Chondrocyte (in vitro differentiated cells): ENCODE measurements at places on chromosomes 6 and 20. TPM values are rescaled to one million over a fixed set of nuclear protein-coding genes. Genes with fewer than 3 reads are reported as not detected.

Gene ERVFRD-1
- not detected in 3 replicates for total RNA-seq

DNA sequence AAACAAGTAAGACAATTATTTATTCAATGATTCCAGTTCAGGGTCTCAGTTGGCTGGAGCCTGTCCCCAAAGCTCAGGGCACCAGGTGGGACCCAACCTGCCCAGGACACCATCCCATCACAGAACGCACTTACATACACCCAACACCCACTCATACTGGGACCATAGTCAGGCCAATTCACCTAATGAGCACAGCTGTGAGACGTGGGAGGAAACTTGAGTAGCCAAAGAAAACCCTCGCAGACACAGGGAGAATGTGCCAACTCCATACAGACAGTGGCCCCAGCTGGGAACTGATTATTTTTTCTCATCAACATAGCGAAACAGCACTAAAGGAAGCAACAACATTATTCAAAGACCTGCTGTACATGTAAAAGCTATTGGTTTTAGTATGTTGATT is 58.6 kb upstream of the DOK5 start:
- H3K4me3 ChIP-seq = no peak overlapping the region
- no peak overlapping the region for H3K27ac ChIP-seq
- H3K36me3 ChIP-seq = no peaks in the 10 kb centered on the region
- no peak for DNase-seq
- no peaks in the 10 kb centered on the region for H3K4me1 ChIP-seq

DNA sequence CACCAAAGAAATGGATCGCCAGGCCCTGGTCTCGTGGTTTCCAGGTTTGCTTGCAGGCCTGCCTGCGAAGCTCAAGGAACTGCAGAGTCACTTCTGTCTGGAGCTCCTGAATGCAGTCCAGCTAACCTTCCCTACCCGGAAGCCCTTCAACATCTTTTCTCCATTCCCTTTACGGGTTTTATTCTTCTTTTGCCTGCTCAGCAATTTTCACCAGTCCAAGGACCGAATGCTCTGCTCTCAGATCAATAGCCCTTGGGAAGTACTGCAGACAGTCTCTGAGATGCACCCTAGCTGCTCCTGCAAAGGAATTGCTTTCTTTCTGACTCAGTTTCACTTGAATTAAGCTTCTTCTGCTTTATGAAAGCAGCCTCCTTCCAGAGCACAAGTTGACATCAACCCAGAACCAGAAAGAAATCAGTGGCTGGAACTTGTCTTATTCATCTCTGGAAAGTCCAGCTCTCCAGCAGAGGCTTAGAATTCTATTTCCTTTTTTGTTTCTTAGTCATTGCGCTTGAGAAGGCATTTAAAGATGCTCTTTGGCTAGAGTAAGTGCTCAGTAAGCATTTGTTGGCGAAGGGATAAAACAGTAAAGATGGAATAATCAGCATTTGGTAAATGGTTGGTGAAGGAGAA is 18.7 kb upstream of the YWHAB start:
- H3K4me3 ChIP-seq = no peak overlapping the region
- peaks cover 10% of the 10 kb centered on the region for H3K27me3 ChIP-seq

Gene TAF4
- 11.5 to 16.3 TPM (median 14.8 TPM) in 3 replicates for total RNA-seq

- DNase-seq = no peak
- H3K27me3 ChIP-seq = no peaks in the 10 kb centered on the region
- H3K4me3 ChIP-seq = peak within 1 kb of the TSS; percentile 76
- H3K36me3 ChIP-seq = no peaks in the 10 kb centered on the region
- peaks cover 12% of the 10 kb centered on the region for H3K4me1 ChIP-seq
Measured at GRCh38 chr6:31680226-31681134, at the start of gene LY6G5C. TSS of gene LY6G5C (minus strand) at chr6:31681067. CDS start at chr6:31680373, 694 bp downstream.

- H3K36me3 ChIP-seq = no peaks in the 10 kb centered on the region
- no peak for DNase-seq
- H3K27ac ChIP-seq = peak overlapping the region; percentile 57
Measured at GRCh38 chr6:10276660-10277287, 138.1 kb downstream of the TFAP2A start.

DNA sequence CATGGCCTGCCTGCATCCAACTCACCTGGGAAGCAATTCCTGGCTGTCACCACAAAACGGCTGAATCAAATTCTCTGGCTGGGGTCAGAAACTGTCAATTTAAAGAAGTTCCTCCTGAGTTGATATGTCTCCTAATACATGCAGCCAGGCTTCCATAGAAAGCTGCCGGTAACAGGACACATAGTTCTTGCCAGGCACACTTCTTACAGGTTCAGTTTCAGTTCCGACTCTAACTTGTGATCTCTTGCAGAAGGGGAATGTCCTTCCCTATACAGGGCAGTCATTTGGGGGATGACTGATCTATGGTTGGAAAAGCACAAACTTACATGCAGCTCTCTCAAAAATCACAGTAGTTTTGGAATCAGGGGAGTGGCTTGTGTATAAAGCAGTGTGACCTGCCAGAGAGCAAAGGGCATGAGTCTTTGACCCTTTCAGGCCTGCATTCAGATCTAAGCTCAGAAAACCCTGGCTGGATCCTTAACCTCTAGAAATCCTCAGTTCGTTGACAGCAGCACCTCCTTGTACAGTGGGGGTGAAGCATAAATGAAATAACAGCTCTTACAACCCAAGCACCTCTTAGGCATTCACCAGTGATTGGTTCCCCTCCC is 195.6 kb downstream of the SCP2D1 start:
- H3K4me3 ChIP-seq = no peak overlapping the region
- H3K4me1 ChIP-seq = no peaks in the 10 kb centered on the region
- H3K36me3 ChIP-seq = no peaks in the 10 kb centered on the region
- peaks cover 3% of the 10 kb centered on the region for H3K27me3 ChIP-seq

Gene CLPSL1
- total RNA-seq = not detected in 3 replicates

DNA sequence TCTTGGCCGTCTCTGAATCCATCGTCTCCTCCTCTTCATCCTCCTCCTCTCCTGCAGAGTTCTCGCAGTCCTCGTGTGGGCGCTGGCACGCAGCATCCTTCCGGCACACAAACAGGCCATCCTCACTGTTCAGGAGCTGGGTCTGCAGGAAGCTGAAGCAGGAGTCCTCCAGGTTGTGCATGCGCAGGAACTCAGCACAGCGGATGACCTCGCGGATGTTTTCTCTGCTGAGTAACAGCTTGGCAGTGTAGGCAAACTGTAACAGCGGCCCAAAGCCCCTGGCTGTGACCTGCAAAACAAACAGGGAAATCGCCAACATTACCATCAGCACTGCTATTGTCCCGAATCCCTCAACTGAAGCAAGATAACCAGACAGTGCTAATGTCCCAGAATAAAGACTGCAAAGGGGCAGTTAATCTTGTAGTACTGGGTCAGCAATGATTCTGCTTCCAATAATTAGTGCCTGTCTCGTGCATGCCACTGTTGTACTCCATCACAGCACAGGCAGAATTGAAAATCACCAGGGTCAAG is 57.4 kb downstream of the GJA10 start:
- no peak for DNase-seq
- no peaks in the 10 kb centered on the region for H3K27me3 ChIP-seq
- H3K36me3 ChIP-seq = peaks cover 8% of the 10 kb centered on the region

DNA sequence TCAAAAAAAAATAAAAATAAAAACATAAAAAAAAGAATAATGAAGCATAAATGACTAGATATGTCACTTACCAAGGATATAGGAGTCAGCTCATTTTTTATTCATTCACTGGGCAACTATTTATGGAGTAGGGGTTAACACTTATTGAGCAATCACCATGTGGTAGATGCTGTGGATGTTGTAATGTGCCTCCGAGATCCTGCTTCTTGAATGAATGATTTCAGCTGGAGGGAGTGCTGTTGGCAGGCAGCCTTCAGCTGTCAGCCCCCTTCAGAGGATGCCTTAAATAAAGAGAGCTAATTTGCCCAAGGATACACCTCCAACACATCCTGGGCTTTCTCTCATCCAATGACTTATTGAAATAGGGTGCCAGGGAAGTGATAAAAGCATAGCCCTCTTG is 229.5 kb upstream of the DTNBP1 start:
- H3K4me3 ChIP-seq = no peak overlapping the region
- no peak for DNase-seq
- H3K36me3 ChIP-seq = no peaks in the 10 kb centered on the region

Gene FAXC
- 6.8 to 9.7 TPM (median 8.0 TPM) in 3 replicates for total RNA-seq

GRCh38 chr6:51844336-51844735 is 243.1 kb downstream of the PKHD1 start:
- no peak overlapping the region for H3K27ac ChIP-seq
- H3K4me3 ChIP-seq = no peak overlapping the region
- no peaks in the 10 kb centered on the region for H3K4me1 ChIP-seq
- H3K36me3 ChIP-seq = no peaks in the 10 kb centered on the region

Gene FHL5
- not detected in 3 replicates for total RNA-seq

DNA sequence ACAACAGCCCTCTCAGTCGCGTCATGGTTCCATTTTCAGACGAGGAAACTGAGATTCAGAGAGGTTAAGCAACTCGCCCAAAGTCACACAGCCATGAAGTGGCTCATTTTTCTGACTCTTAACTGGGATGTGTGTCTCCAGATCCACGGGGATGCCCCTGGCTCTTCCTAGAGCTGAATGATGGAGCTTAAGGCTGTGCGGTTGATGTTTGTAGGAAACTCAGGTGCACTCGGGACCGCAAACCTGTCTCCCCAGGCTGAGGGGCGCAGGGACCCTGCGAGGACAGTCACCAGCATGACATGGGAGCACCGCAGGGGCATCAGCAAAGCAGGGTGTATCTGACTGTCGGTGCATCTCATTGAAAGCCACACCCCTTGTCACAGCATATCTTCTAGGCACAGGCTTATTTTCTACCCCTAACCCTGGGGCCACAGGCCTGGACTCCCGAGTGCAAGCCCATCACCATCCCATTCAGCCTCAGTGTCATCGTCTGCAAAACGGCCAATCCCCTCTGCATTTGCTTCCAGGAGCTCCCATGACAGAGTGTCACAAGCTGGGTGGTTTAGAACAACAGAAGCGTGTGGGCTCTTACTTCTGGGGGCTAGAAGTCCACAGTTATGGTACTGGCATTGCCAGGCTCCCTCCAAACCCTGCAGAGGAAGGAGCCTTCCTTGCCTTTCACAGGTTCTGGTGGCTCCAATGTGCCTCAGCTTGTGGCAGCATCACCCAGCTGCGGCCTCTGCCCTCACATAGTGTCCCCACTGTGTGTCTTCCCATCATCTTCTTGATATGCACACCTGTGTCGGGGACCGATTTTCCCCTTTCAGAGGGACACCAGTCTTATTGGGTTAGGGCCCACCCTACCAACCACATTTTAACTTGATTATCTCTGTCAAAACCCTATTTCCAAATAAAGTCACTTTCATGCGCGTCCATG is 9.9 kb upstream of the ARHGAP40 start:
- peaks cover under 1% of the 10 kb centered on the region for H3K27me3 ChIP-seq
- no peak overlapping the region for H3K4me3 ChIP-seq
- no peaks in the 10 kb centered on the region for H3K36me3 ChIP-seq
- H3K4me1 ChIP-seq = no peaks in the 10 kb centered on the region
- no peak overlapping the region for H3K27ac ChIP-seq

DNA sequence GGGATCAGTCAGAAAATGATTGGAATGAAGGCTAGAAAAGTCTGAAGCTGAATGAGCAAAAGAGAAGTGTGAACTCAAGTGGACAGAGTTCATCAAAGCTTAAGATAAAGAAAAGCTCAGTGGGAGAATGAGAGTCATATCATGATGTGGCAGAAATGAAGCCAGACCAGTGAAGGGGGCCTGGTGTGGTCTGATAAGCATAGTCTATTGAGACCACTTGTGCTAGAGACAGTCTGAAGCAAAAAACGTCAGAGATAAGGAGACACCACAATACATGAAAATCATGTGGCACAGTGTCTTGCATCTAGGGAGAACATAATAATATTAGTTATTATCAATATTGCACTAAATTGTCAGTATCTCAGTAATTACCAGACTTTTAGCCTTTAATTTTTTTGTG is 601.5 kb downstream of the UTRN start:
- H3K36me3 ChIP-seq = no peaks in the 10 kb centered on the region
- no peak for DNase-seq
- H3K4me1 ChIP-seq = no peaks in the 10 kb centered on the region
- H3K4me3 ChIP-seq = no peak overlapping the region

Gene CALHM5
- 9.7 to 10.8 TPM (median 10.4 TPM) in 3 replicates for total RNA-seq

DNA sequence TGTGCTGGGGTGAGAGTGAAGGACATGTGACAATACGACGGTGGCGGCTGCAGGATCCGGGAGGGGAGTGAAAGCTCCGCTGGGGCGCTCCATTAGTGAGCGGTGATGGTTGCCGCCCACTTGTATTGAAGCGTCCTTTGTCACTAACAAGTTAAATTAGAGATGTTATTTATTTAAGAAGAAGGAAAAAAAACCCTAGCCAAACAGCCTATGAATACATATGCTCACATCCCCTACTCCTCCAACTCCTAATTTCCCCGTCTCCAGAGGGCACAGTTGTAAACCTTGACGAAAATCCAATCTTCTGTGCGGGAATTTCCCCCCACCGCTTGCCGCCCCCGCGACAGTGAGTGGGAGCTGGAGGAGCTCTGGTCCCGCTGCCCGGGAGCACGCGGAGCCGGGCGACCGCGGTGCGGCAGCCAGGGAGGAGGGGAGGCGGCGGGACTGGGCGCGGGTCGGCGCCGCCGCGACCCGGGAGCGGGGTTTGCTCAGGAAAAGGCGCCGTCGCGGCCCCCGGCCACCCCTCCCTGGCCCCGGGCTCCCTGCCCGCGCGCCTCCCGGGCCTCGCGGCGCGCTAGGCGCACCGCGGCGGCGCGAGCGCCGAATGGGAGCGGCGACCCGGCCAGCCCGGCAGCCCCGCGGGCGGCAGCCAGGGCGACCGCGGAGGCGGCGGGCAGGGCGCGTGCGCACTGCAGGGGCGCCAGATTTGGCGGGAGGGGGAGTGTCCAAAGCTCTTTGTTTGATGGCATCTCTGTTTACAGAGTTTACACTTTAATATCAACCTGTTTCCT is at the start of gene MYB:
TSS of gene MYB (plus strand) at position 767 of the 791 bp plus-strand sequence. CDS start 206 bp downstream, outside the sequence.
- DNase-seq = no peak
- H3K36me3 ChIP-seq = no peaks in the 10 kb centered on the region
- H3K4me3 ChIP-seq = peak within 1 kb of the TSS; percentile 72
- peaks cover 27% of the 10 kb centered on the region for H3K4me1 ChIP-seq
- H3K27me3 ChIP-seq = peaks cover 11% of the 10 kb centered on the region
- H3K27ac ChIP-seq = no peak within 1 kb of the TSS

- no peak for DNase-seq
- no peak overlapping the region for H3K4me3 ChIP-seq
- H3K36me3 ChIP-seq = no peaks in the 10 kb centered on the region
- peaks cover 8% of the 10 kb centered on the region for H3K4me1 ChIP-seq
Measured at GRCh38 chr20:18266282-18266681, 22.0 kb upstream of the ZNF133 start.

Gene STX16
- total RNA-seq = 44.5 to 58.1 TPM (median 50.4 TPM) in 3 replicates

Gene FAM83B
- total RNA-seq = 0.22 TPM in 1 of 3 replicates, not detected in the others

DNA sequence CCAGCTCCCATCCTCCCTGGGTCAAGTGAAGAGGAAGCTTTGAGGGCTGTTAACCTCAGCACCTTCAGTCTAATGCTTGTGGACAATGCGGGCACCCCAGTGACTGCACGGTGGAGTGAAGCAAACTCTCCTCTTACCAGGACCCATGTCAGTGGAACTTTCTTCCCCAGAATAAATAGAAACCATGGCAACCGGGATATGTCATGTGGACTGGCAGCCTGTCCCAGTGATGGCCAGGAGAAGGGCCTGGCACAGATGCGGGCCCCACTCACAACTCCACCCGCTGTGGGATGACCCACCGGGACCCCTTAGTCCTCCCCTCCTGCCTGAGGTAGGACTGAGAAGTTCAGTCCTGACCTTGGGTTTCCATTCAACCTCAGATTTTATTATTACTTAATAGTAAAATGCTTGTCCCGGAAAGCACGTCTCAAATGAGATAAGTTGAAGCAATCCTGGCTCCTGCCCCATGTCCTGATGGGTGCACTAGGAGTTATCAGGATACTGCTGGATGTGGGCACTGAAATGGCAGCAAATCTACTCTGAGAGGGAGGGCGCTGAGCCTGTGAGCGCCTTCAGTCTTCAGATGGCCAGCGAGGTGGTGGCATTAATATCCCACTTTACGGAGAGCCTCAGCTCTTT is 23.5 kb downstream of the TOX2 start:
- no peak overlapping the region for H3K27ac ChIP-seq
- H3K27me3 ChIP-seq = peaks cover 29% of the 10 kb centered on the region
- H3K4me1 ChIP-seq = peaks cover 17% of the 10 kb centered on the region
- no peak overlapping the region for H3K4me3 ChIP-seq
